ENCODE measurements at places on chromosomes 3 and 15.
A peak's percentile ranks its signal among the peaks of the same experiment; 100 is the strongest.

- DNase-seq = no peak
Measured at GRCh38 chr3:46395210-46395661, 11.6 kb downstream of the CCR5AS start.

GRCh38 chr3:152302521-152303021 is 33.8 kb downstream of the MBNL1 start:
- DNase-seq = peak; percentile 93

DNA sequence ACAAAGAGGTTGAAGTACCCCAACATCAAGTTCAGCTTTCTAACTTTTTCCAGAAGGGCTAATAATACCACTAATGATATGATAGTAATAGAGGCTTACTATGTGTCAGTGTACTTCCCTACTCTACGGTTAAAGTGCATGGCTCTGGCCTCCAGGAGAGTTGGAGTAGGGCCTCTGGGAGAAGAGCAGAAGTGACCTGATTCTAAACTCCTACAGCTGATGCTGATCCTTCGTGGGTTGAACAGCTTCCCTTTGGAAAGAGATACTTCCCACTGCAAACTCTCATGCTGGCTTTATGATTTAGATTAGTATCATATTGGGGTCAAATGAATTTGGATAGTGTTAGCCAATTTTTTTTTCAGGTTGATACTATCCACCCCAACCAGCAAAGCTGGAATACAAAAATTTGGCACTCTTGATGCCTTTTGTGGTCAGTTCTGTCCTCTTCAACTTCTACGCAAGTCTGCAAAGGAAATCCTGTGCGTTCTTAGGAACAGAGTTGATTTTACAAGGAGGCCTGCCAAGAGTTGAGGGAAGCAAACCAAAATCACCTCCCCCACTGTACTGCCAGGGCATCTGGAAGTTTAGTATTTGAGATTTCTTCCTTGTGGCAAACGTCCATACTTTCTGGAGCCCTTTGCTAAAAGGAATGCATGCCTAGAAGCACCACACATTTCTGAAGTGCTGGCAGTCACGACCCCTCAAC is 17.8 kb downstream of the TMEM212 start:
- peak; percentile 81 for DNase-seq

DNA sequence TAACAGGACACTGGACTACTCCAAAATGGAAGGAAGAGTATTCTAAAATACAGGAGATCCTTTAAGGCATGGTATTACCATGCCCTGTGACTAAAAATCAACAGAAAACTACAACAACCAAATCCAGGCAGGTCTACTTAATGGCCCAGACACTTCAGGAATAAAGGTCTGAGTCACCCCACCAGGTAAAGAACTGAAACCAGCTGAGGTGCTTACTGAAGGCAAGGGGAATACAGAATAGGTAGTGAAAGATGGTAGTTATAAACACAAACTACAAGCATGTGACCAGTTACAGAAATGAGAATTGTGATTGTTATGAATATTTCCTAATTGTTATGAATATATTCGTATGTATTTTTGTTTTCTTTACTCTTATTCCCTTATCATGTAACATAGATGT is 13.4 kb downstream of the IFT57 start:
- DNase-seq = no peak

DNA sequence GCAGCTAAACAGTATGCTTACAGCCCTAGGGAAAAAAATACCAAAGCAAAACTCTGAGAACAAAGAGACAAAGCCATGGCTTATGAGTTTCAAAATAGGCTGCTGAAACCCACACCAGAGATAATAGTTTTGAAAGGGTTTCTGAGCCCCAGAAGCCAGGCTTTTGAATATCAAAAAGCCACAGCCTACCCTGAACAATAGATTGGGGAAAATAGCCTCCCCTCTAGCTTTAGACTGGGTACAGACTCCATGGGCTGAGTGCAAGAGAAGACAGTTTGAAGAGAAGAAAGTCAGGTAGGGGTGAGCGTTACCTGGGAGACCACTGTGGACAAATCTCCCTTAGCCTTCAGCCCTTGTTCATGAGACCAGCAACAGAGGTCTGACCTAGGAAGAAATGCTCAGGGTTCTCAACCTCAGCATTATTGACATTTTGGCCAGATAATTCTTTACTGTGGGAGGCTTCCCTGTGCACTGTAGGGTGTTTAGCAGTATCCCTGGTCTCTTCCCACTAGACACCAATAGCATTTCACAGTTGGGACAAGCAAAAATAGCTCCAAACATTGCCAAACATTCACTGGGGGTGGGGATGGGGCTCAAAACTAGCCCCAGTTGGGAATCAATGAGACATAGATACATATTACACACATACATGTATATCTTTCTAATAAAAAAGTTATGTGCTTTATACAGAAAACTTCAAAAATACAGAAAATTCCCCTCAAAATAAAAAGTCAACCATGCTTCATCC is 11.6 kb upstream of the TAFA4 start:
- no peak for DNase-seq

DNA sequence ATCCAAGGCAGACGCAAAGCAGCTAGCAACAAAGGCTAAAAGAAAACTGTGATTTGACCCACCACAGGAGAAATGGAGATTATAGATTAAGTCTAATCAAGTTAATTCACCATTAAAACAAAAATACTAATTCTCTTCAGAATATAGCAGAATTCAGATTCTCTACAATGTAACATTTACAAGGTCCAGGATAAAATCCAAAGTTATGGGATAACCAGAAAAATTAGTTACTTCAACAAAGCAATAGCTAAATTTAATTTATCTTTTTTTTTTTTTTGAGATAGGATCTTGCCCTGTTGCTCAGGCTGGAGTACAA is 284.6 kb upstream of the MANF start:
- DNase-seq = no peak

DNA sequence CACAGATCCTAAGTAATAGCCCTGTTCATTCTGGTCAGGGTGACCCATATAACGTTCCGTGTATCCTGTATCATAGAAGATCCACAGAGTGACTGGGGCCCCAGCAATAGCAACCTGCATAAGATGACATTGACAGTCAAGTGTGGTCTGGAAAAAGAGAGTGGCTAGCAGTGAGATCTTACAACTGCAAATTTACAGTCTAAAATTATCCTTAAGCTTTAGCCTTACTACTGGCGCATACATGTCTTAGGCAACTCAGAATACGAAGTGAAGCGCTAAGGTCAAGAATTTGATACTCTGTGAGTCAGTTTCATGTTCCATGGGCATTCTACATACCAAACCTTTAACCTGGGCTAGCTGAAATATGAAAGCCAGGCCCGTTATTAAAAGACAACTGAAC is 29.2 kb upstream of the IGDCC4 start:
- no peak for DNase-seq

DNA sequence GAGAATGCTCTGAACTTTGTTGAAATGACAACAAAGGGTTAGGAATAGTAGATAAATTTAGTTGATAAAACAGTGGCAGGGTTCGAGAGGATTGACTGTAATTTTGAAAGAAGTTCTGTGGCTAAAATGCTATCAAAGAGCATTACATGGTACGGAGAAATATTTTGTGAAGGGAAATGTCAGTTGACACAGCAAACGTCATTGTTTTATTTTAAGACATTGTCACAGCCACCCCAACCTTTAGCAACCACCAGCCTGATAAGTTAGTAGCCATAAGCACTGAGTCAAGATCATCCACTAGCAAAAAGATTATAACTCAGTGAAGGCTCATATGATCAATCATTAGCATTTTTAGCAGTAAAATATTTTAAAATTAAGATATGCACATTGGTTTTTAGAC is 8.7 kb upstream of the ST3GAL6 start:
- DNase-seq = no peak

DNA sequence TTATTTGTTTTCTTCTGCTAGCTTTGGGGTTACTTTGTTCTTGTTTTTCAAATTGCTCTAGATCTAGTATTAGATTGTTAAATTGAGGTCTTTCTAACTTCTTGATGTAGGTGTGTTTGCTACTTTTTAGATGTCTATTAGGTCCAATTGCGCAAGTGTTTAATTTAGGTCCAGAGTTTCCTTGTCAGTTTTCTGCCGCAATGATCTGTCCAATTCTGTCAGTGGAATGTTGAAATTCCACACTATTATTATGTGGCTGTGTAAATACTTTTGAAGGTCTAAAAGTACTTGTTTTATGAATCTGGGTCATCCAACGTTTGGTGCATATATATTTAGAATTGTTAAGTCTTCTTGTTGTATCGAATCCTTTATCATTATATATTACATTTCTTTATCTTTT is 324.4 kb upstream of the SGO1 start:
- DNase-seq = no peak

GRCh38 chr3:11288786-11289637 is 16.8 kb downstream of the ATG7 start:
- DNase-seq = peak; percentile 95

- DNase-seq = peak; percentile 96
Measured at GRCh38 chr3:30347679-30348216, 258.7 kb upstream of the TGFBR2 start.

DNA sequence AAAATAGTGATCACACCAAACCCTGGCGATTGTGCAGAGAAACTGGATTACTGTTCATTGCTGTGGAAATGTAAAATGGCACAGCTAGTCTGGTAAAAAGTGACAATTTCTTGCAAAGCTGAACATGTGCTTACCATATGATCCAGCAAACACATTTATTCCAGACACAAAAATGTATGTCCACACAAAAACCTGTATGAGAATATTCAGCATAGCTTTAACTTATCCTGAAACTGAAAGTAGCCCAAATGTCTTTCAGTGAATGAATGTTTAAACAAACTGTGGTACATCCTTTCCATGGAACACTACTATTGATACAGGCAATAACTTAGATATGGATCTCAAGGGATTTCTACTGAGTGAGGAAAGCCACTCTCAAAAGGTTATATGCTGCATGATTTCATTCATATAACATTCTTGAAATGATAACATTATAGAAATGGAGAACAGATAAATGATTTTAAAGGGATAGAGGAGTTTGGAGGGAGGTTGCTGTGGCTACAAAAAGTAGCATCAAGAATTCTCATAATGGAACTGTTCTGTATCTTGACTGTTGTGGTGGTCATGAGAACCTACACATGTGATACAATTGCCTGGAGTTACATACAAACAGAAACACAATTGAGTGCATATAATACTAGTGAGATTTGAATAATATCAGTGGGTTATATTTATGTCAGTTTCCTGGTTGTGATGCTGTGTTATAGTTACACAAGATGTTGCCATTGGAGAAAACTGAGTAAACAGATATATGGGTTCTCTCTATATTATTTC is 70.7 kb upstream of the DPH6 start:
- DNase-seq = no peak

- DNase-seq = no peak
Measured at GRCh38 chr3:158936530-158937113, 134.8 kb downstream of the MFSD1 start.

- no peak for DNase-seq
Measured at GRCh38 chr3:153688301-153689120, 432.7 kb upstream of the ARHGEF26 start.

All from fibroblast of mammary gland (primary cell).